HS-5 (cell line): ENCODE measurements at places on chromosomes 5 and 9.

GRCh38 chr9:95726756-95727155 lies 148.7 kb upstream of the ERCC6L2 start:
- DNase-seq = peak; percentile 45

GRCh38 chr5:91332267-91333045 lies 50.7 kb downstream of the ARRDC3 start:
- DNase-seq = peak; percentile 68

GRCh38 chr9:92962303-92962649 lies 15.0 kb downstream of the FGD3 start:
- DNase-seq = no peak

DNA sequence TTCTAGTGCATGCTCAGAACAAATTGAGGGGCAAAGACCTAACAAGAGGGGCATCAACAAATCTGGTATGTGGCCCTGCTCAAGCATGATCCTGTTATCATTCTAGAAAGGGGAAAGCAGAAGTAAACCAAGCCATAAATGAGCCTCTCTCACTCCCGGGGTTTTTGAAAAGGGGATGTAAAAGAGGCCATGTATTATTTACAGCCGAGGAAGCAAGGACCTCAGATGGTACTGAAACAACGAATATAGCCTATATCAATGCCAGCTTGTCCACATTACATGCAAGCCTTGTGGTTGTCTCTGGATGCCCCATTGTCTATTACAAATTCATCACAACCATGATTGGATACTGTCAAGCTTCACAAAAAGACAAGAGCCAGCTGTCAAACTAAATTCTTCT lies 211.3 kb downstream of the DCP2 start:
- DNase-seq = no peak

DNA sequence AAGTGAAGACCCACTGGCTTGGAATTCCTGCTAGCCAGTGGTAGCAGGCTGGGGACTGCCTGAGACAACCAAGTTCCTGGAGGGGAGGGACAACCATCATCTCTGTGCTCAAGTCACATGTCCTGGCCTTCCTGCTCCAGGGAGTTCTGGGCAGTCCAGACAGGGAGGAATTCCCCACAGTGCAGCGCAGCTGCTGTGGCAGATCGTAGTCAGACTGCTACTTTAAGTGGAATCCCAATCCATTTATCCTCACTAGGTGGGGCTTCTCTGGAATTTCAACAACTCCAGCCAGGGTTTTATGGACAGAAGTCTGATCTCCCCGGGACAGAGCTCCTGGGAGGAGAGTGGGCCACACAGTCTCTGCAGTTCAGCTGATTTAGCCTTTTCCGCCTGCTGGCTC lies 20.9 kb upstream of the OR5C1 start:
- DNase-seq = no peak

GRCh38 chr5:82956600-82956999 lies 120.6 kb downstream of the TMEM167A start:
- DNase-seq = no peak

DNA sequence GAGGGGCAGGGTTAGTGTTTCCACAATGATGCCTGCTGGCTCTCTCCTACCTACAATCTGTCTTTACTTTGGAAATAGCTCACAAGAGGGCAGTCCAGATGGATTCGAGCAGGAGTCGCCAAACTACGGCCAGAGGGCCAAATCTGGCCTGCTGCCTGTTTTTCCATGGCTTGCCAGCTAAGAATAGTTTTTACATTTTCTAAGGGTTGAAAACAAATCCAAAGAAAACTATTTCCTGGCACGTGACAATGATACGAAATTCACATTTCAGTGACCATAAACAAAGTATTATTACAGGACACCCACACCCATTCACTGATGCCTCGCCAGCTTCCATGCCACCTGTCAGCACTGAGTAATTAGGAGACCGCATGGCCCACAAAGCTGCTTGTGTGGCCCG lies 162.9 kb upstream of the WWC1 start:
- no peak for DNase-seq

DNA sequence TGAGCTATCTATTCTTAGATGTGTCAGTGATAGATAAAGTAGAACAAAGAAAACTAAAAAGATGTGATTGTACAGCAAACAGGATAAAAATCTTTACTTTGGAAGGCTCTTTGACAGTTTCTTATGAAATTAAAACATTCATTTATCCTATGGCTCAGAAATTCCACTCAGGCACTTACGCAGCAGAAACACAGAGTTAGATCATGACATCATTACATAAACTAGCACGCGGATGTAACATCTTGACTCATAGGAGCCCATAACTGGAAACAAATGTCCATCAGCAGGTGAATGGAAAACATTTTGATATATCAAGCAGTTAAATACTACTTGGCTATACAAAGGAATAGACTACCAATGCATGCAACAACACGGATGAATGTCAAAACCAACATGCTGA lies 45.3 kb downstream of the ICE1 start:
- peak; percentile 11 for DNase-seq

DNA sequence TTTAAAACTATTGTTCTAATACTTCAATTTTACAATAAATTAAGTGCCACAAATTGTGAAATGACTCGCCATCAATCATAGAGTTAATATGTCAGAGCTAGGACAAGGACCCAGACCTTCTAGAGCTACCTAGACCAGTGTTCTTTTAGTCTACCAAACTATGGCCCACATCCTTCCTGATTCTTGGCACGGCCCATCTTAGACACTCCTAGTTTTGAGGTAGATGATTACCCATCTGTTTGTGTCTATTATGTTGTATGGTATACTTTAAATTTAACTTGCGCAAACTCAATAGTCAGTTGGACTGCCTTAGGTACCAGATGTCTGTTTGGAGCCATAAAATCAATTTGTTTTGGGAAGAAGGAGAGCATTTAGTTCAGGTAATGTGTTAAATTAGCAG lies 17.5 kb downstream of the CDC26 start:
- no peak for DNase-seq

GRCh38 chr5:113065626-113066025 lies 89.0 kb downstream of the DCP2 start:
- DNase-seq = no peak

DNA sequence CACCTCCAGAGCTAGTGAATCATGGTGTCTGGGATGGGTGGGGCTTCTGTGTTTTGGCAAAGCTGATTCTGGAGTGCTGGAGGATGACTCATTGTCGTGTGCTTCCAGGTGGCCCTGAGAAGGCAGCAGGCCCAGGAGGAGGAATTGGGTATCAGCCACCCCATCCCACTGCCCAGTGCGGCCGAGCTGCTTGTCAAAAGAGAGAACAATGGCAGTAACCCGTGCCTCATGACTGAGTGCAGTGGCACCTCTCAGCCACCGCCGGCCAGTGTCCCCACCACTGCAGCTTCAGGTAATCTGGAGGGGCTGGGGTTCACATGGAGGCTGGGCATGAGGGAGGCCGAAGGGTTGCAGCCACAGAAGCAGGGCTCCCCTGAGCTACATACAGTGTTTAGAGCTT lies 5.4 kb downstream of the DMRT1 start:
- DNase-seq = no peak

- DNase-seq = no peak
Measured at GRCh38 chr5:33807771-33808170, 84.0 kb downstream of the ADAMTS12 start.

DNA sequence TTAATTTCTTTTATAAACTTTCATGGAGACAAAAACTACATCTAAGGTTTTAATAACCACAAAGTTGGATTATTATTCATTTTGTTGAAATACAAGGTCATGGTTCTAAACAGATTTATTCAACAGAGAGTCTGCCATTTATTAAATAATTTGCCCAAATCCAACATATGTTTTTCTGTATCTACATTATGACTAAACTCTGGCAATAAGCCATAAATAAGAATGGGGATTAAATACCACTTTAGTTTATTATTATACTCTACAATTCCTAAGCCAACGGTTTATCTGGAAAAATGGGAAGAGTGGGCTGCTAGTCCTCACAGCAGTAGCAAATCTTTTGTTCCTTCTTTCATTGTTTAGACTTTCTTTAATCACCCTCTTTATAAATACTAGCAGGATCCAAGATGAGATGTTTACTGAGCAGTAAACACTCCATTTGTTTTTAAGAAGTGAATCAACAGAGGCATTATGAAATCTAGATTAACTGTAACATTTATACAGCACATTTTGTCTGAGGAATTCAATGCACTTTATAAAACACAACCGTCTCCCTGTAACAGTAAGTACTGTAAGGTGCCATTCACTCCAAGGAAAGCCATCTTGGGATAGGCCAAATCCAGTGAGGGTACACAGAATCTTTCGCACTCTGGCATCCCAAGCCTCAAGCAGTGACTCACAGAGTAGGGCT lies 89.7 kb downstream of the DROSHA start:
- DNase-seq = no peak

- no peak for DNase-seq
Measured at GRCh38 chr5:68770551-68770950, 323.3 kb upstream of the SLC30A5 start.

DNA sequence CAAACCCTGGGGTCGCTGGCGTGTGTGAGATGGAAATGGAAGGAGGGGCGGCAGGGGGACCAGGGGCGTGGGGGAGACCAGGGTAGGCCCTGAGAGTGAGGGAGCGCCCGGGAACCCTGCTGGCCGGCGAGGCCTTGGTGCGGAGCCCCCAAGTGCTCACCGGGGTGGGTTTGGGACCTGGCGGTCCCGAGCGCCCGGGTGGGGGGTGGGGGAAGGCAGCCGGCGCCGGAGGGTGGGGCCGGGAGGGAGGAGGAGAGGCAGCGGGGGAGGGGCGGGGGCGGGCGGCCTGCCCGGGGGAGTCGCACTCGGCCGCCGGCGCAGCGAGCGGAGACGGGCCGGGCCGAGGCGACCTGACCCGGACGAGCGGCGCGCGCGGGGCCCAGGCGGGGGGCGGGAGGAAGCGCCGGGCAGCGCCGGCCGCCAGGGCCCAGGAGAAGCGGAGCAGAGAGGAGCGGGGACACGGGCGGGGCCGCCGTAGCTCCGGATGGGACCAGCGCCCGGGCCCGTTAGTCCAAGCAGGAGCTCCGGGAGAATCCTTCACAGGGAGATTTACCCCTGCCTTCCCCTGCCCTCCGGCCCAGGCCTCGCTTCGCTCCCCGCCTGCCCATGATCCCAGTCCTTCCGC lies at the start of gene NPR2:
NPR2 (plus strand) TSS at position 295 of the 625 bp plus-strand sequence. CDS start 818 bp downstream, outside the sequence.
- DNase-seq = no peak

DNA sequence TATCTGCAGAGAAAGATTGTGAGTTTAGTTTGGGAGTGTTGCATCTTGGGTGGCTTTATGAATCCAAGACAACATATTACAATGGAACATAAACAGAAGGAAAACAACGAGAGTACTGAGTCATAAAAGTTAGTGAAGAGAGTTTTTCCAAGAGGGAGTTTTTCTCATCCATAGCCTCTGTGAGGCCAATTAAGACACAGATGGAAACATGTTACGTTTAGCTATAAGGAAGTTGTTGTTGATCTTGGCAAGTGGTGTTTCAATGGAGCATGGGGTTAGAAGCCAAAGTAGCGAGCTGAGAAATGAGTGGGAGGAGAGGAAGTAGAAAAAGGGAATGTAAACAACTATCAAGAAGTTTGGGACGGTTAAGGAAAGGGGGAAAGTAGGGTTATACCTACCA lies 53.3 kb upstream of the SPATA31D4 start:
- DNase-seq = no peak

DNA sequence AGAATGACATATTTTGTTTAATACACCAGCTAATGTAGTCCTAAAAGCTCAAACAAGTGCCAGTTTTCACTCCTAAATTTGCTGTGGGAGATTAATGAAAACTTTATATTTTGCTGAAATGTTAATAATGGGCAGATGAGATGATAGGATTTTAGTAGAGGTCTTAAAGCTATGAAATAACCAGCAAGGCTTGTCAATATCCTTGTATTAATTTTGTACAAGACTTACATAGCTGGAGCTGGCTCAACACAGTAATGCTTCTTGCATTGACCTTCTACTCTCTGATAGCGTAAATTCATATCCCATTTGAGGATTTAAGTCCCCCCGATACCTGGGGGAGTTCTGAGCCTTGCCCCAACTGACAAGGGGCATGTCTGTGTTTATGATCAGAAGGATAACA lies 219.2 kb downstream of the MAPKAP1 start:
- DNase-seq = no peak

- DNase-seq = no peak
Measured at GRCh38 chr5:40813698-40814281, 15.6 kb upstream of the PRKAA1 start.

DNA sequence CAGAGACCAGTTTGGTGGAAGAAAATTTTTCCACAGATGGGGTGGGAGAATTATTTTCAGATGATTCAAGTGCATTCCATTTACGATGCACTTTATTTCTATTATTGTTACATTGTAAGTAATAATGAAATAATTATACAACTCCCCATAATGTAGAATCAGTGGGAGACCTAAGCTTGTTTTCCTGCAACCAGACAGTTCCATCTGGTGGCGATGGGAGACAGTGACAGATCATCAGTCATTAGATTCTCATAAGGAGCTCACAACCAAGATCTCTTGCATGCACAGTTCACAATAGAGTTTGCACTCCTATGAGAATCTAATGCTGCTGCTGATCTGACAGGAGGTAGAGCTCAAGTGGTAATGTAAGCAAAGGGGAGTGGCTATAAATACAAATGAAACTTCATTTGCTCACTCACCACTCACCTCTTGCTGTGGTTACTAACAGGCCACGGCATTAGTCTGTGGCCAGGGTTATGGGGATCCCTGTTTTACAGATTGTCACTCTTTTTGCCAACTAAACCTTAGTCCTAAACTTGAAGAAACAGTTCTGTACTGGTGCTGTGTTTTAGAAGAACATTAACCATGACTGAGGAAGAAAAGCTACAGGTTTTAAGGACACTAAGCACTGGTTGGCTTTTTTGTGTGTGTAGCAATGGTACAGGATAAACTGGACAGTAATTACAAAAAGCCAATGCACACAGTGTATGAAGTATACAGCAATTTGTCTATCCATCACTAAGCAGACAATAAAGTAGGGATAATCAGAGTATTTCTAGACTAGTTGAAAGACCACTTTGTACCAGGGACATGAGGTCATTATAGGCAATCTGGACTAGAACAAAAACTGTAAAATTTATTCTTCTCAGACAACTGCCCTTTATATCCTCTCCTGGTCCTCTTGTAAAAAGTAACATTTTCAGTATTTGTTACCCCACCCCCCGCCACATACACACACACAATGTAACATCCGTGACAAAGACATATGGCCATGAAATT lies 9.9 kb downstream of the TMEM232 start:
- no peak for DNase-seq
